Testis (tissue), 5 donors: ENCODE measurements at places on chromosomes 12 and 14.

GRCh38 chr12:46266382-46266791 is 2.5 kb downstream of the SLC38A1 start:
- DNase-seq, result no peak

DNA sequence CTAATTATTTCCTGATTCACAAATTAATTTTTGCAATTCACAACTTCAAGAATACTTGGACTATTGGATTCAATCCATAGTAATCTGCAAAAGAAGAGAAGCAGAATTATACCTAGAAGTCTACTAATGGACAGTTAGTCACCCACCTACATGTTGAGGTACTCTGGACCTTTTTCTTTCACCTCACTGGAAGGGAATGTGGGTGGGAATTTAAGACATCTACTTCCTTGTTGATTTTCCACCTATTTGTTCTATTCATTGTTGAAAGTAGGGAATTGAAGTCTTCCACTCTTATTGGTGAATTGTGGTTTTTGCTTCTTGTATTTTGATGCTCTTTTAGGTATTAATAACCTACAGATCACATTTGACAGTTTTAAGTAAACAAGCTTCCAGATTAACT is 11.0 kb downstream of the RESF1 start:
- no peak for DNase-seq

DNA sequence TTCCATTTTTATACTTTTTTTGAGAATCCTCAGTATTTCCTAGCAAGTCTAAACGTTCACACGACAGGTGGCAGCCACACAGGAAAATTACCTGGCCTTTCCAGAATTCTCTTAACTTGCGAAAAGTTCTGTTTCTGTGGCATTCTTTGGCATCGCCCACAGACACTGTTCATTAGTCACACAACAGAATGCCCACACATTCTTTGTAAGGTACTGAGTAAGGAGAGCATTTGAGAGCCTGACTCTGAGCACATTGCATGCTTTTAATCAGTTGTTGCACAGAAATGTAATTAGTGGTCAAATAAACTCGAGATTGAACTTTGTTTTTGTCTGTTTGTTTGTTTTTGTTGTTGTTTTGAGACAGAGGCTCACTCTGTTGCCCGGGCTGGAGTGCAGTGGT is 52.4 kb downstream of the LMNTD1 start:
- no peak for DNase-seq

DNA sequence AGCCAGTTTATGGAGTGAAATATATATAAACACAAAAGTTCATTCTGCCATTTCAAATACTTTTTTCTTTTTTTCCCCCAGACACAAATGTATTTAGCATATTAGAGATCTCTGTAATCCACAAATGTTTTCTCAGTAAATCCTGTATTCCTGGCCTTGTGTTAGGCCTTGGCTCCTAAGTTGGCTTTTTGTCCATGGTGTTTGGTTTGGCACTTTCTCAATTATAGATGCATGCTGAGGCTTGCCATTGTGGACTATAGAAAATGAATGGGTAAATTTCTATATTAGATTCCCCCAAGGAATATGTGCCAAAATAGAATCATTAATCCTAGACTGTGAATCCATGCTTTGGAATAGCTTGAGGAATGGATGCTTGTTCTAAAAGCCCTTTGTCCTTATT is 17.0 kb downstream of the RIC8B start:
- no peak for DNase-seq

- no peak for DNase-seq
Observed at GRCh38 chr14:85675957-85676356, 146.0 kb downstream of the FLRT2 start.

DNA sequence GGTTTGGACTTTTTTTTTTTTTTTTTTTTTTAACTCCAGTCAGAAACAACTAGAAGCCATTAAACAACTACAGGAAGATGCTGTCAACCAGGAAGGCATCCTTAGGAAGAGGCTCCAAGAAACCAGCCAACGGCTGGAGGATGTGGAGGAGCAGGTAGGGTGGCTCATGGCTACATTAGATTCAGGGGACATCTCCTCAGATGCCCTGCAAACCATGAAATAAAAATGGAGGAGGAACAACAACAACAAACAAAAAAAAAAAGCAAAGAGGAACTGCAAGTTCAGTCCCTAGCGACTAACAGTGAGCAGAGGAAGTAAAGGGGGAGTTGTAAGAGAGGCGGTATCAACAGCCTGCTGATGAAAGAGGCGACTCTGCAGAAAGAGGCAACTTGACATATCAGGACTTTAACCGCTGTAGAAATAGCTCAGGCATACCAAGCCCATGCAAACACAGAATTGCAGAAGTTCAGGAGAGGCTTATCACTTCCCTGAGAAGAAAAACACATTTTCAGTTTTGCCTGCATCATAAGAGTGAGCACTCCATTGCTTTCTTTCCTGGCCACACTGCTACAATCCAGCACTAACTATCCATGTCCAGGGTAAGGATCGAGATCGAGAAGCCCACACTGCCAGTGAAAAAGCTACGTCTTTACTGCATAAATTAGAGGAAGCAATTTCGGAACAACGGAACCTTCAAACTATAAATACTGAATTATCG is 103.5 kb upstream of the BCAT1 start:
- no peak for DNase-seq

DNA sequence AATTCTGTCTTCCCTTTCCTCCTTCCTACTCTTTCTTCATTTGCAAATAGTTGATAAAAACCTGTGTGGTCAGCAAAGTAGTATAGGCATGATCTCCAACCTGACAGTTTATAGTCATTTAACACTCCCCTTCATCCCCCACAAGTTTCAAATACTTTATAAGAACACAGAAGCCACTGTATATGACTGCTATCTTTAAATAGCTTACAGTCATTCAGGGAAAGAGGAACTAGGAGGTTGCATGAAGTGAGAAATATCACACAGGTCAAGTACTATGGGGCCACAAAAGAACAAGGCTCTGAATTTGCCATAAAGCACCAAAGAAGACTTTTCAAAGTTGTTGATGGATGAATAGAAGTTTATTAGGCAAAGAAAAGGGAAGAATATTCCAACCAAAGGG is 431.3 kb downstream of the NPAS3 start:
- DNase-seq, result no peak

GRCh38 chr14:57979376-57980048 is 113.6 kb upstream of the SLC35F4 start:
- DNase-seq, result no peak

- DNase-seq, result no peak
Observed at GRCh38 chr12:116133149-116133548, 144.3 kb downstream of the MED13L start.
